ENCODE measurements at places on chromosomes 6 and 20.

DNA sequence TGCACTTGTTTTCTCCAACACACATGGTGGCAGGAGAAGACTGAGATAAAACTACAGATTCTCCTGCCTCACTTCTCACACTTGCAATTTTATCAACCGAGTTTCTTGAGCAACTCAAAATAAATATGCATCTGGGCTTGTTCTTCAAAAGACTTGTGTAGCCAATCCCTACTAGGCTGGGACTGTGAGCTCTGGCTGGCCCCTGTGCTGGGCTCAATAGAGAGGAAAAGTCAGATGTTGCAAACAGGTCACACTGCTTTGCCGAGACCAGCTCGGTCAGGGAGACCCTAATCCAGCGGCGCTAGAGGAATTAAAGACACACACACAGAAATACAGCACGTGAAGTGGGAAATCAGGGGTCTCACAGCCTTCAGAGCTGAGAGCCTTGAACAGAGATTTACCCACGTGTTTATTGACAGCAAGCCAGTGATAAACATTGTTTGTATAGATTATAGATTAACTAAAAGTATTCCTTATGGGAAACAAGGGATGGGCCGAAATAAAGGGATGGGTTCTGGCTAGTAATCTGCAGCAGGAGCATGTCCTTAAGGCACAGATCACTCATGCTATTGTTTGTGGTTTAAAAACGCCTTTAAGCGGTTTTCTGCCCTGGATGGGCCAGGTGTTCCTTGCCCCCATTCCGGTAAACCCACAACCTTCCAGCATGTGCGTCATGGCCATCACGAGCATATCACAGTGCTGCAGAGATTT is 32.7 kb downstream of the FAM50B start:
- no peak for DNase-seq

- DNase-seq: no peak
These were observed 128.5 kb upstream of the SALL4 start for GRCh38 chr20:51930775-51931174.

DNA sequence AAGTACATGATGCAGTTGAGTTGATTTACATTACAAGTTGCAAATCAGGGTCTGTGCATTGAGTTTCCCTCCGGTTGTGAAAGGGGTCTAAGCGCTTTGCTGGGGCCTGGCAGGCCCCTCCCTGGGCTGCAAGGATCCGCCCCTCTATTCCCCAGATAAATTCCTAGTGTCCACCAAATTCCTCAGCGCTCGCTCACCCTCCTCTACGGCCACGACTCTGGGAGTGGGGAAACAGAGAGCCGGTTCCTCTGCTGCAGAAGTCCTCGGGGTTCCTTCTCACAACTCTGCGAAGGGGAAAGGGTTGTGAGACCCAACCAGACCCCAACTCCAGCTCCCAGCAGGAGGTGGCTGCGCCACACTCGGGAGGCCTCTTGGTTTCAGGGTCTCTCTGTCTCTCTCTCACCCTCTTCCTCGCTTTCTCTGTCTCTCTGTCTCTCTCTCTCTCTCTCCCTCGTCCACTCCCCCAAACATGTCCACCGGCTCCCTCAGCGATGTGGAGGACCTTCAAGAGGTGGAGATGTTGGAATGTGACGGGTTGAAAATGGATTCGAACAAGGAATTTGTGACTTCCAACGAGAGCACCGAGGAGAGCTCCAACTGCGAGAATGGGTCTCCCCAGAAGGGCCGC is at the start of gene TCF21:
TSS of gene TCF21 (plus strand) at position 185 of the 628 bp plus-strand sequence. CDS start at position 470, 285 bp downstream.
- DNase-seq: no peak

DNA sequence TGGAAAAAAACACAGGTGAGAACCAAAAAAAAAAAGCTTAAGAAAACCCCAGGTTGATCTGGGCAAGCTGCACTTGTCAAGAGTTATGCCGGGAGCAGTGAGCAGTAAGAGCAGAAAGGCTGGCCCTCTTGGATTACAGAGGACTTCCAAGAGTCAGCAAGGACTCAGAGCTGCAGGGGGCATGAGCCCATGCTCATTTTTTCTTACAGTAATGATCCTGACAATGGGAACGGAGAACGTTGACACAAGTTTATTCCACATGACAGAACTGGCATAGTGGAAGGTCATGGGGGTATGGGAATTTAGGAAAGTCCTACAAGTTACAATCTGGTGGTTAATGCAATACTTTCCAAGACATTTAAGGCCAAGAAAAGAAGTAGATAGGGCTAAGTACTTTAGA is 256.6 kb downstream of the GMDS start:
- no peak for DNase-seq

DNA sequence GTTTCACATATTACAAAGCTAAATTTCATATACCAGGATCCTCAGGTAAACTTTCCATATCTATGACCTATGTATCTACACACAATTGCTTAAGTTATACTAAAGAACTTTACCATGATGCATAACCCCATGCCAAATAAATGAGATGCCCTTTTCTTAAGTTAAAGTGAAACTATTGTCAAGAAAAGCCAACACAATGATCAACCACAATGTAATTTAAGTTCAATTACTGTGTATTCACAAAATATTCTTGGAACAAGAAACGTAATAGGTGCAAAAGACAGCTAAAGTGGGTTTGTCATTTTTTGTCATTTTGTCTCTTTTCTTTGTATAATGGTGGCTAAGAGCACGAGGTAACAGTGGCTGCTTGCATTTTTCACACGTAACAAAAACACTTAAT is 158.0 kb upstream of the SHLD1 start:
- DNase-seq: no peak

GRCh38 chr20:25032065-25032477 is 25.9 kb downstream of the ACSS1 start:
- no peak for DNase-seq

GRCh38 chr6:116507324-116507723 is 4.1 kb upstream of the CALHM5 start:
- no peak for DNase-seq

DNA sequence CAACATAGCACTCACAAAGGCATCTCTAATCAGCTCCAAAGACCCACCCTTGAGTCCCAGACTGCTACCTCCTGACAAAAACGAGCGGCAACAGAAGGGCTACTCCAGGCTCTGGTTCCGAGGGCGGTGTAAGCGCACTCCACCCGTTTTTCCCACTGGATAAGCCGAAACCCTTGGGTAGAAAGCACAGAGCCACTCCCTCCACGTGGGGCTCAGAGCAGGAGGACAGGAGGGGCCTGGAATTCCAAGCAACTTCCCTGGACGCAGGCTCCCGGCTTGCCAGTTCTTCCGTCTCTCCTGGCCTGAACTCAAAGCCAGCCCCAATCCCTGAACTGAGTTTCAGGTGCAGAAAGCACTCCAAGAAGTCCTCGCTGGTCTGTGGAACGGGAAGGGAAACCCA is 7.4 kb downstream of the GMEB2 start:
- no peak for DNase-seq

- no peak for DNase-seq
These were observed 532 bp upstream of the SLC35F1 start for GRCh38 chr6:117906507-117906957.

DNA sequence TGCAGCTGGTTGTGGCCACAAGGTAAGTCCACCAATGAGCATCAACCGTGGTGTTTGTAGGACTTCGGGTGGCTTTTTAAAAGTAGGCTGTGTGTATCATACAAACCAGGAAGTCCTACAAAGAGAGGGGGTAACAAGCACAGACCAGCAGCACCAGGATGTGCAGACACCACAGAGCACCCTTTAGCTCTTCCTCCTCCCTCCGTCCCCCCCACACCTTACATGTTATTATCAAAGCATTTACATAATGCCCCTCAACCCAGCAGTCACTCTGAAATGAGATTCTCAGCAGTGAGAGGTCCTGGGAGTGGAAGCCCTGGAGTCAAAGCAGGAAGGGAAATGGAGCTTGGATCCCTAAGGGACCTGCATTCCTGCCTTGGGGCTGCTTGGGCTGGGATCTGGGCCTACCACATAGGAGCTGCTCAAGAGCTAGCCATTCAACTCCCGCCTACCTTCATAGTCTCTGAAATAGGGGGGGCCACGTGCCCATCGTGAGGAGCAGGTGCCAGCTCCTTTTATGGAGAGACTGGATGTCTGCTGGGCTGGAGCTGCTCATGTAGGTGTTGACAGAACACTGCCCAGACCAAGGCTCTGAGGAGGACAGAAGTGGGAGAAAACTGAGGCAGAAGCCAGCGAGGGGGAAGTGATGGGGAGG is 90.6 kb downstream of the PSMB1 start:
- no peak for DNase-seq

- no peak for DNase-seq
These were observed 435.4 kb upstream of the SOX4 start for GRCh38 chr6:21158149-21158548.

GRCh38 chr6:11069760-11070159 is 23.9 kb upstream of the SMIM13 start:
- DNase-seq: no peak

DNA sequence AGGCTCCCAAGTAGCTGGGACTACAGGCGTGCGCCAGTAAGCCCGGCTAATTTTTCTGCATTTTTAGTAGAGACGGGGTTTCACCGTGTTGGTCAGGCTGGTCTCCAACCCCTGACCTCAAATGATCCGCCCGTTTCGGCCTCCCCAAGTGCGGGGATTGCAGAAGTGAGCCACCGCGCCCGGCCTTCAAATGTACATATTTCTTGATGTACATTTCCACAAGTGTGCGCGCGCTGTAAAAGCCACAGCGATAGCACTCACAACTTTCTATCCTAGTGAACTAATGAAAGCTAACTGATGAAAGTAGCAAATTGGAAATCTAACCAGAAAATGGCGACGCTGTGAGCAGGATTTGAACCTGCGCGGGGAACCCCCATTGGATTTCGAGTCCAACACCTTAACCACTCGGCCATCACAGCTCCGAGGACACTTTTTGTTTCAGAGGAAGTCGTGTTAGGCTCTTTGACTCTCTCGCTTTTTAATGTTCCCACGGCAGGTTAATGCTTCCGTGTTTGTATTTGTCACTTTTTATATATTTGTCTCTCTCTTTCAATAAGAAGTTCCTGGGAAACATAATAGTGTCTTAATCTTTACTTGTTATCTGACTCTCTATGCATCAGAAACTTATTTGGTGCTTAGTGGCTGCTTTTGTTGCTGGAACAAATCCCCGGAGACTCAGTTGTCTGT is 199.4 kb upstream of the ZNF184 start:
- DNase-seq: no peak

GRCh38 chr6:28817808-28818145 is 106.0 kb downstream of the TRIM27 start:
- DNase-seq: no peak

DNA sequence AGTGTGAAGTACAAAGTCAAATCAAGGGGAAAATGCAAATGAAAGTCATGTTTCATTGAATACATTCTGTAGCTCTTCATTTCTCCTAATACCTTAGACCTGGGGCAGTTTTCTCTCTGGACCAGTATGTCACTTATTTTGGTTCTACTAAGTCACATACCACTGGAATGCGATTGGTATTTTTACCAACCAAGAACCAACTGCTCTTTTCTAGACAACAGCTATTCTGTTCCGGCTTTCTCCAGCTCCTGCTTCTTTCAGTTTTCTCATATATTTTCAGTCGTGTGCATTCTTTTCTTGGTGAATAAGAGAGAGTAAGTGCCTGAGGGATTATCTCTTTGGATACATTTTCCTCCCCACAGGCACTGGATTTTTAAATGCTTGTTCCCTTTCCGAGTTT is 39.2 kb upstream of the SPACA1 start:
- no peak for DNase-seq

DNA sequence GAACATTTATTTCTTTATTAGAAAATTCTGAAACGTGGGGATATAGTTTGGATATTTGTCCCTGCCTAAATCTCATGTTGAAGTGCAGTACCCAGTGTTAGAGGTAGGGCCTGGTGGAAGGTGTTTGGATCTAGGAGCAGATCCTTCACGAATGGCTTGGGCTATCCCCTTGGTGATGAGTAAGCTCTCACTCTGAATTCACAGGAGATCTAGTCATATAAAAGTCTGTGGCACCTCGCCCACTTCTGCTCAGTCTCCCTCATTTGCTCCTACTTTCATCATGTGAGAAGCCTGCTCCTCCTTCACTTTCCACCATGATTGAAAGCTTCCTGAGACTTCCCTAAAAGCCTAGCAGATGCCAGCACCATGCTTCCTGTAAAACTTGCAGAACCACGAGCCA is 96.8 kb upstream of the GJE1 start:
- no peak for DNase-seq

- DNase-seq: no peak
These were observed 477.1 kb upstream of the EYS start for GRCh38 chr6:66184091-66184490.

GRCh38 chr6:144581812-144582537 is 296.8 kb downstream of the UTRN start:
- no peak for DNase-seq

GRCh38 chr6:15101130-15101529 is 144.7 kb upstream of the JARID2 start:
- no peak for DNase-seq

DNA sequence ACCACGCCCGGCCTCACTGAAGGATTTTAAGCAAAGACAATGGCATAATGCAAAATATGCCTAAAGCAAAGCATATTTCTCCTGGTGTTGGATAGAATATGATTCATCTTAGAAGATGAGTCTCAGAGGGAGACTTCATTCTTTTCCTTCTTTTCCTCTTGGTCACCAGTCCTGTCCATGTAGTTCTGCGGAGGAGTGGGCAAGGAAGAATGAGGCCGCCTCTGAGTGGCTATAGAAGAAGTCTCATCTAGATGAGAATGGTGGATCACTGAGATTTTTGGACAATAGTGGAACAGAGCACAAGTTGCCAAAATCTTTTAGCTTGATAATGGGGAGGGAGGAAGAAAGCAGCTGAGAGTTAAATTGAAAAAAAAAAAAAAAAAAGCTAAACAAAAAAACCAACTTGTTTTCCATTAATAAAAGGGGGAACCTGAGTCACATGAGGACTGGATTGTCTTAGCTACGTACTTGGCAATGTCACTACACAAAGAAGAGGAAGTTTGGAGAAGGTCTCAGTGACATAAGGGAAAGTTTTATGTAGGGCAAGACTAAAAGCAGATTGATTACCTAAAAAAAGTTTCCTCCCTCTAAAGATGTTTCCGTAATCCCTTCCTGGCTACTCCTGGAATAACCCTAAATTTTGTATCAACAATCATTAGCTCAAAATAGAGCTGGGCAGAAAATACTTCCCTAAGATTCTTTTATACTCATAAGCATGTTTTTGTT is 6.0 kb downstream of the CD83 start:
- no peak for DNase-seq

- DNase-seq: no peak
These were observed 121.3 kb downstream of the KIF16B start for GRCh38 chr20:16451982-16452381.

- DNase-seq: no peak
These were observed 57.9 kb downstream of the SESN1 start for GRCh38 chr6:109036574-109037294.

DNA sequence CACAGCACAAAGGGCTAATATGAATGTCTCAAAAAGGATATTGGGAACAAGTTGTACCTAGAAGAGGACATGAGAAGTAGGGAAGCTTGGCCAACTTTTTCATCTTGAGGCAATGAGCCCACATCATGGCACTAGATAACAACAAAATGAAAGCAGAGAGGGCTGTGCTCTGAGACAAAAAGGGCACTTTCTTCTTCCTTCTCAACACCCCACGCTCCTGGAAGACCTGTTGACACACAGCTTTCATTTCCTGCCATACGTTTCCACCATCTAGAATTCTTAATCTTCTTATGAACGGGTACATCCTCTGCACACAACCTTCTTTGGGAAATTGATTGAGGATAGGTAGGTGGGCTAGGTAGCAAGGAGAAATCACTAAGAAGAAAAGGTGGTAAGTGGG is 187.8 kb upstream of the STXBP5 start:
- no peak for DNase-seq

GRCh38 chr20:11337361-11338130 is 580.1 kb upstream of the BTBD3 start:
- no peak for DNase-seq

GRCh38 chr6:18792866-18793265 is 405.7 kb downstream of the RNF144B start:
- DNase-seq: no peak

- no peak for DNase-seq
These were observed 9.0 kb upstream of the HDAC2 start for GRCh38 chr6:113979937-113980336.

Data from naive thymus-derived CD8-positive, alpha-beta T cell (primary cell).